ENCODE measurements at places on chromosomes 6 and 20.

- no peak for DNase-seq
These were observed 72.6 kb downstream of the INSM1 start for GRCh38 chr20:20440481-20440880.

- no peak for DNase-seq
These were observed 897.3 kb downstream of the KIF16B start for GRCh38 chr20:15675813-15676484.

DNA sequence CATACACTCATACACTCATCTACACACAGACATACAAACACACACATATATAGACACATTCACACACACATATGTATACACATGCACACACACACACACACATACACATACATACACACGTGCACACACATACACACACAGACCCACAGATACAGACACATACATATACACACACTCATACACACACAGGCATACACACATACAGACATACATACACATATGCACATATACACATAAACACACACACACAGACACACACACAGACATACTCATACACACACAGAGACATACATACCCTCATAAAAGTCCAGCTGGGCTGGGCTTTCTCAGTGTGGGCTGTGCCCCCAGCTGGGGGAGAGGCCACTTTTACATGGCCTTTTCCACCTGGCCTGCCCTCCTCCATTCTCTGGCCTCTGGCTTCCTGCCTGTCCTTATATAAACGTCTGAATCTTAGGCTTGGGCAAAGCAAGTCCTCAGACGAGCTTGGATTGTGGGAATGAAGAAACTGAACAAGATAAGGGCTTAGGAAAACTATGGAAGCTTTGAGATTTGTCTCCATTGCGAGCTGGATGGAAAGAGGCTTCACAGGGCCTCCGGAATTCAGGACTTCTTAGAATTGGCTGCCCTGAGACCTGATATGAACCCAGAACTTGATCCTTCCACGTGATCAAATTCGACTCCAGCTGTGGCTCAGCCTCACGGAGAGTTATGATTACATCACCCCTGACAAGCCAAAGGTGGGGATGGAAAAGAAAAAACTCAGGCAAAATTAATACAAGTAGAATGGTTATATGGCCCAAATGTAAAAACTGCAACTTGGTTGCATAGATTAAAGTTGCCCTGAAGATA is 22.5 kb upstream of the CST3 start:
- no peak for DNase-seq

GRCh38 chr6:119147101-119148053 is 68.9 kb upstream of the FAM184A start:
- DNase-seq: no peak

Data from CD4-positive, alpha-beta T cell treated with Interleukin-1 beta for 1 hour (primary cell).